ENCODE measurements at places on chromosomes 7 and 10.

DNA sequence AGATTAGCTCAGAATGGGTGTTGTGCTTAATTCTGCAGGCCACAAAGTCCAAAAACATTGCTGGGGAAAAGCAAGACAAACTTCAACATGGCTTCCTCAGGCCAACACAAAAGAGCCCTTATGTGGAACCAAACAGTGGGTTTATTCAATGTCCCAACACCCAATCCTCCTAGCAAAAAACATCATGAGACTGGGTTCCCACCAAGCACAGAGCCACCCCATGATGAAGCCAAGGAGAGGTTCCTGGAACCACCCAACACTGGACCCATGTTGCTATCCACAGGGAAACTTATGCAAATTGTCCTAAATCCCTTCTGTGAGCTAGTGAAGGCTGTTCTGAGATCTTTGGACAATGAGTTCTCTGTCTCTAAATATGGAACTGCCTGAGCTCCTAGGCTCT lies 24.0 kb downstream of the SLC25A13 start:
- no peak for DNase-seq

GRCh38 chr7:101754424-101755159 lies 62.8 kb upstream of the CUX1 start:
- no peak for DNase-seq

GRCh38 chr7:44448922-44449583 lies 41.4 kb downstream of the NUDCD3 start:
- DNase-seq, result no peak

DNA sequence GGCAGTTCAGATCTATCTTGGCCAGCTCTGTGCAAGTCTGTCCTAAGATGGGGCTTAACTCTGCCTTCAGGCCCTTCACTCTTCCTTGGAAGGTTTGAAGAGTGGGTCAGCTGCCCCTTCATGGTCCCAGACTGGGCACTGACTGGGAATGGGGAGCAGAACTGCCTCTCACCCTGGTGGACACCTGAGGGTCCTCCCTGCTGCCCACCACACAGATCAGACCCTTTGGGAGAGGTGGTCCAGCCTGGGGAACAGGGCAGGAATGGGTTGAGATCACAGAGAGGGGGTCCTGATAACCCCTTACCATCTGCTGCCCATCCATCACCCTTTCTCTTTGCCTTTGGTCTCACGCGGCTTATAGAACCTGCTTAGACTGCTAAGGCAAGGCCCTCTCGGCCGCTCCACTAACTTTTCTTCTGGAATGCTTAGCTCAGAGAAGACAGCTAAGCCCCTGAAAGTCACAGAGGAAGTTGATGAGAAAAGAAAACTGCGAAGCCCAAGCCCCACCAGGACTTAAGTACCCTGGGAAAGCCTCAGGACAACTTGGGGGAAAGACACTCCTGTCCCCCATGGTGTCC lies 402 bp upstream of the CDHR1 start:
- no peak for DNase-seq

GRCh38 chr10:66349726-66350125 lies 576.1 kb upstream of the LRRTM3 start:
- DNase-seq, result no peak

DNA sequence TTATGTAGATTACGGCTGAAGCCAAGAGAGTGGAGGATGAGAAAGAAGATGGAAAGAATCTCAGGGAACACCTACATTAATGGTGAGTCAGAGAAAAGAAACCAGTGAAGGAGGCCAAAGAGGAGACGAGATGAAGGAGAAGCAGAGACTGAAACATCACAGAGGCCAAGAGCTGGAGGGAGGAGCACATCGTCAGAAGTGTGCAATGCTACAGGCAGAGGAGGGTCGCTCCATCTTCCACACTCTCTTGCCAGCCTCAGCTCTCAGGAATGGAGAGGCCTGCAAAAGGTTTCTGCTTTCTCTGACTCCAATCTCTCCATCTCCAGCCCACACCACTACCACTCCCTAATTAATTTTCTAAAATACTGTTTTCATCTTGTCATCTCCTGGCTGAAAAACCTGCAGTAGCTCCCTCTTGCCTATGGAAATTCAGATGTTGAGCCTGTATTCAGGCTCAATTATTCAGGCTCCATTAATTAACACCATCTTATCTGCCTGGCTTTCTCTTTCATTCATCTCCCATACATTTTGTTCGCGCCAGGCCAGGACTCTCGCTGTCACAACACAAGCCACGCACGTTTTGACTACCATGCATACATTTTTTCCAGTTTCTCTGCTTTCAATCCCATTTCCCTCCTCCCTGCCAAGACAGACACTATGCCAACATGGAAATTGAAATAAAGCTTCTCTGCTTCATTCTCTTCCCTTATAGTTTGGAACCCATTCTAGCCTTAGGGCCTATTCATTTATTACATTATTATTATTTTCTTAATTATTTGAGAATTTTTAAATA lies 165.8 kb downstream of the INHBA start:
- no peak for DNase-seq

DNA sequence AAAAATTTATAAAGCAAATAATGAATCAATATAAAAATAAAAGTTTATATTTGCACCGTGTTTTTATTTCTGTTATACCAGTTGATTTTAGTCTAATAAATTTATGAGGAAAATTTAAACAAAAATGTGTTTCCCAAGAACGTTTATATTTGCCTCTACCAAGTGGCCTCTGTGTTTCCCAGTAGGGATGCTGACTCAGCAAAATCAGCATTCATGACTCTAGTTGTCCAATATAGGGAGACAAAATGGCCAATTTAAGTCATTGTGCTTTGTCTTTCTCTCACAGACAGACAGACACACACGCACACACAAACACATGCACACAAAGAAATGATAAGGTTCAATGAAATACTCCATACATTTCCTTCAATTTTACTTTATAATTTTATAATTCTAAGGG lies 942.5 kb upstream of the ZWINT start:
- DNase-seq, result no peak

- DNase-seq, result no peak
Measured at GRCh38 chr10:70715853-70716795, 43.8 kb downstream of the ADAMTS14 start.

GRCh38 chr7:77498659-77499379 lies 38.3 kb upstream of the PTPN12 start:
- DNase-seq, result no peak

GRCh38 chr10:125709553-125710474 lies 9.7 kb upstream of the EDRF1 start:
- DNase-seq, result no peak

DNA sequence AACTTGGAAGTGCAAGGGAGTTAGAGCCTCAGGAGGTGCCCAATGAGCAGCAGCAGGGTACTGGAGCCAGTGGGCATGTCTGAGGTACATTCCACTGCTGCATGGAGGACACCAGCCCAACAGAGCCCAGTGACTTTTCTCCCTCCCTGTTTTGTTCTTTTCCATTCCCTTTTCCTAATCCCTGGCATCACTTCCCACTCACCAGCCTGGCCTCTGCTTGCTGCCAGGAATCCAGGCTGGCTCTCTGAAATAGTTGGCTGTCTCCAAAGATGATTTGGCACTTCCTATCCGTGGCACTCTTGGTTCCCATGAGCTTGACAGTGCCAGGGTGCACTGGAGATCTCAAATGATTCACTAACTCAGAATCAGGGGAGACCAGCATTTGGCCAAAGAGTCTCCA lies 97.7 kb upstream of the ZPBP start:
- DNase-seq, result no peak

- DNase-seq, result no peak
Measured at GRCh38 chr7:123231021-123232000, 31.5 kb upstream of the SLC13A1 start.

GRCh38 chr10:107517811-107518210 lies 353.3 kb upstream of the SORCS1 start:
- no peak for DNase-seq

GRCh38 chr10:113108194-113108835 lies 158.3 kb downstream of the TCF7L2 start:
- DNase-seq, result no peak

DNA sequence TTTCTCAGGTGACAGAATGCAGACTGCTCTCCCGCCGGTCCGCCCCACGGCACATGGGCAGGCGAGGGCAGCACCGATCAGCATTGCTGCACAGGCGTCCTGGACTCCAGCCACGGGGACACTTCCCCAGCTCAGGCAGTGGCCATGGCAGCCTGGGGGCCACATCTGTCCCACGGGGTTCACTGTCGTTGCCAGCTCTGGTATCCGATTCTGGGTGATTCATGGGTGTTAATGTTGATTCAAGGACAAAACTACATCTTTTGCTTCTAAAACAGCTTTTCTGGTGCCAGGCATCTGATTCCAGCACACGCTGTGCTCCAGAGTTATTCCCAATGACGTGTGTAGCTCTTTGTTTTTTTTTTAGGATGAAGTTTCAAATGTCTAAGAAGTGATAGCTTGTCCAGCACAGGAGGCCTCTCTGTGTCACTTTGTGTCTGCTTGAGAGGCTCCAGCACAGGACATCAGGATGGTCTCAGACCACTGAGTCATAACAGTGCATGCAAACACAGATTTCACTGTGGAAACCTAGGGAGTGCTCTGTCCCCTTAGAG lies 218.0 kb downstream of the WDR37 start:
- DNase-seq, result no peak

DNA sequence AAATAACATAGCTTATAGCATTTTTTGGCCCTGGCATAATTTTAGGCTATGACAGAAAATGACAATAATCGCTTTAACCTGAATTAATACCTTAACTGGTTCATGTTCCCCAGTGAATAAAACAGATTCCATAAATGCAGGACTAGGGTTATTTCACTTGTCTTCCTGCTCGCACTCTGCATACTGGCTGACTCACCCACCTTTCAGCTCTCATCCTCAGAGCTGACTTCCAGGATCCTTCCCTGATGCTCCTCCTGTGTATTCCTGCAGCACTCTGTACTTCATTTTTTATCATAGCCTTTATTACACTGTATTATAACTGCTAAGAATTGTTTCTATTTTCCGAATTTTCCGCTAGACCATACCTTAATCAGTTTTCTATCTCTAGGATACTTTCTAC lies 123.7 kb downstream of the AVL9 start:
- DNase-seq, result no peak

- no peak for DNase-seq
Measured at GRCh38 chr10:89357975-89358374, 19.9 kb upstream of the IFIT1B start.

GRCh38 chr7:50284296-50284695 lies 20.2 kb upstream of the IKZF1 start:
- no peak for DNase-seq
